ENCODE measurements at places on chromosomes 5 and 9.

- no peak for DNase-seq
These were observed 20.4 kb upstream of the SLC2A6 start for GRCh38 chr9:133499132-133499891.

- no peak for DNase-seq
These were observed 4.9 kb upstream of the KIF4B start for GRCh38 chr5:155008669-155009068.

DNA sequence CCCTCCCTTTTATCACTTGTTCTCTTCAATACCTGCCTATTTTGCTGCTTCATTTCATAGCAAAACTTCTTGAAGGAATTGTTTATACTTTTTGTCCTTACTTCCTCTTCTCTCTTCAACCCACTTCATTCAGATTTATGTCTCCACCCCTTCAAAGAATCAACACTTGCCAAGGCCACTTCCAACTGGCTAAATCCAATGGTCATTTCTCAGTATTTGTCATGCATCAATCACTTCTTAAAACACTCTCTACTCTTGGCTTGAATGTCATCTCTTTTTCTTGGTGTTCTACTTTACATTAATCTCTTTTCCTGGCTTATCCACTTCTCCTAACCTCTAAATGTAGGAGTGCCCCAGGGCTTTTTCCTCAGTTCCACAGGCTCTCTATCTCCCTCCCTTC is 8.3 kb upstream of the FCHO2 start:
- no peak for DNase-seq

GRCh38 chr9:117535434-117535833 is 120.6 kb upstream of the ASTN2 start:
- DNase-seq, result no peak

DNA sequence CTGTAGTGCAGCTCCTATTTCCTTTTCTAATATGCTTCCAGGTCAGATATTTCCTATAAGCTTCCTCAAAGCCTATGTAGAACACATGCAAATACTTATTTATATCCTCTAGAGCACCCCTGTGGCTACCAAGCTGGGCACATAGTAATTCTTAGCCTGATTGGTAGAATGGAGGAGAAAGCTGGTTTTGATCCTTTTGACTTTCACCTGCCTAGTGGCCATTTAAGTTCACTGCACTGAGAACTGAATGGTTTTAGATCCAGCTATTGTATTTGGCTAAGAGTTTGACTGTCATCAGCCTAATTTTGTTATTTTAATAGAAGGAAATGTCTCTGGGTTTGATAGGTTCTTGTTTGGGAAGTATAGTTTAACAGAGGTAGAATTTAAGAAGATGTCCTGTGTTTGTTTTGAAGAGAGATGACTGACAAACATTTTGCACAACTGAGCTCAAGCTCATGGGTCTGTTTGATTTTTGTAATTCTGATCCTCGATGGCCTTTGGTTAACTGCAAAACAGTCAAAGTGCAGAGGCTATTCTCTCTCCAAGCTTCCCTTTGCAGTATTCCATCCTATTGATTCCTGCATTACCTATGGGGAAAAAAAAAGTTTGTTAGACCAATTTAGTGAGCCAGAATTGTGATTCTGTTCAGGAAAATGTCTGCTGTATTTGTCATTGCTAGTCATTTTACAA is 85.4 kb downstream of the KCNN2 start:
- DNase-seq, result no peak

- no peak for DNase-seq
These were observed 15.6 kb upstream of the PTGES start for GRCh38 chr9:129768486-129768885.

- DNase-seq, result no peak
These were observed 126.4 kb downstream of the SPOCK1 start for GRCh38 chr5:137372773-137373160.

- DNase-seq, result no peak
These were observed 312.3 kb upstream of the PRR16 start for GRCh38 chr5:120151825-120152224.

DNA sequence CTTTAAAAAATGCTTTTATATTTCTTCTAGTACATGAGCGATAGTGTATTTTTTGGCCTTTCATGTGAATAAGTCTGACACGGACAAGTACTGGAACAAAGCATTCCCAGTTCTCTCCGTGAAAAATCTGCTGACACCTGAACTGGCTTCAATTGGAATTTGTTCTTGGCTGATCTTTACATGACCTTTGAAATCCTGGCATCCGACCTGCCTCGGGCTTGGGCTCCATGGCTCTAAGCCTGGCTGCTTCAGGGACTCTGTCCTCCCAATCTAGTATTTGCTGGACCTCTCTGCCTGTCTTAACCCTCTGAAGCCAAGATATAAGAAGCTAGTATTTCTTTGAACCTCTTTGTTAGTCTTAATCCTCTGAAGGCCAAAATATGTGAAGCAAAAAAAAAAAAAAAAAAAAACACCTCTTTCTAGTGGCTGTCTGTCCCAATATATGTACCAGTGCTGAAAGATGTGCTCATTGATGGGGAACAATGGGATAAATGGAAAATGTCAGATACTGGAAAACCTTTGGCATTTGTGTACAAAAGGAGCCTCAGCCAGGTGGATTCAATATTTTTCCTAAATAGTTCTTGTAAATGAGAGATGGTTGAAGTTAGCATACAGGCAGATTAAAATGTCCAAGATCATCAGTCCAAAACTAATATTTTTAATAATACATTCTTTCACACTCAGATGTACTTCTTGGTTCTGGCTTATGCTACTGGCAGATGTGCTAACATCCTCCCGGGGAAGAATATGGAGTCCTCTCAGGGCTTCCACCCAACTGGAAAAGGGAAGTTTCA is 470.6 kb downstream of the TUSC1 start:
- no peak for DNase-seq

DNA sequence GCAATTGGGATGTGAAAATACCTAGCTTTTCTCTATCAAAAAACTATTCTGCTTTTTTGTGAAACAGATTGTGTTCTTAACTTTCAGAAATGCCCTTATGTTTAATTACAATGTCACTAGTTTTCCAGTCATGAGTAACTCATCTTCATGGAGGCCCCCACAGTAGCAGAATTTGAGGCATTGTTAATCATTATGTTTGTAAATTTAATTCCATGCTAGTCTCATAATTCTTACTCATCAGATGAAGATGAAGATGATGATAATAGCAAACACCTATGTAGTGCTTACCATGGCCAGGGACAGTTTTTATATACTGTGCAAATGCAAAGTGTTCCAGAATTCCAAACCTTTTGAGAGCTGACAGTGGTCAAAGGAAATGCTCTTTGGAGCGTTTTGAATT is 27.7 kb upstream of the F2R start:
- DNase-seq, result no peak

GRCh38 chr9:99825172-99826046 is 3.7 kb downstream of the NR4A3 start:
- no peak for DNase-seq

DNA sequence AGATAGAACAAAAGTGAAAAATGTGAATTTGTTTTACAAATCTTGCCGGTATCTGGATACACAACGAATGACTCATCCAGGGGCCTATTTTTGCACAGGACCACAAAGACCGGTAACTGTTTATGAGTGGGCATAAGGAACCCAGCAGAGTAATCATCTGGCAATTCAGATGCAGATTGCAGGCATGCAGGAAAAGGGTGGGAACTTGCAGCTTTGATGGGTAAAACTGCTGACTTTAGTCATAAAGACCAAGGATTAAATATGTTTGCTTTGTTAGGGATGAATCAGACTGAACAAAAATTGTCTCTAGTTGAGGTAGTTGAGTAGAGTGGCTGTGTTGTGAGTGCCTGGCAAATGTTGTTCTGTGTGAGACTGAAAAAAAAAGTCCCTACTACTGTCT is 309.6 kb upstream of the CCNH start:
- DNase-seq, result no peak

DNA sequence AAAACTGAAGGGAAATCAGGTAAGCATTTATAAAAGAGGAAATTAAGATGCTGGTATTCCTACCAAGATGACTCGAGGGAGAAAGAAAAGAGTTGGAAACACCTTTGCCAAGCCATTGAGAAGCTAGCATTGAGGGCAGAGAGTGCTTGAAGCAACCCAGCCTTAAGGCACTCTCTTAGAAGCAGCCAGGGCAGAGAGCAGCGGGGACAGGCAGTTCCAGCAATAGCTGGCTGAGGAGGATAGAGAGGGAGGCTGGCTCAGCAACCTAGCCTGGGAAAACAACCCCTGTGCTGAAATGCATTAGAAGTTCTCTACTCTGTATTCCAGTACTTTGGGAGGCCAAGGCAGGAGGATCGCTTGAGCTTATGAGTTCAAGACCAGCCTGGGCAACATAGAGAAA is 40.3 kb upstream of the HSPA9 start:
- DNase-seq, result no peak

DNA sequence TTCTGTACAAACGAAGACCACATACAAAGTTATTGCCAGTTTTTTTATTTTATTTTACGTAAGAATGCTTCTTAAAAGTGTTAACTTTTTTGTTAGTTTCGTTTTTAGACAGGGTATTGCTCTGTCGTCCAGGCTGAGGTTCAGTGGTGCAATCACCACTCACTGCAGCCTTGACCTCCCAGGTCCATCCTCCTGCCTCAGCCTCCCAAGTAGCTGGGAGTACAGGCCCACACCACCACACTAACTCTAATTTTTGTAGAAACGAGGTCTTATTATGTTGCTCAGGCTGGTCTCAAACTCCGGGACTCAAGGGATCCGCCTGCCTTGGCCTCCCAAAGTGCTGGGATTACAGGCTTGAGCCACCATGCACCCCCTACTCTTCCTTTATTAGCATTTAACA is 2.3 kb upstream of the DNAJA1 start:
- no peak for DNase-seq

DNA sequence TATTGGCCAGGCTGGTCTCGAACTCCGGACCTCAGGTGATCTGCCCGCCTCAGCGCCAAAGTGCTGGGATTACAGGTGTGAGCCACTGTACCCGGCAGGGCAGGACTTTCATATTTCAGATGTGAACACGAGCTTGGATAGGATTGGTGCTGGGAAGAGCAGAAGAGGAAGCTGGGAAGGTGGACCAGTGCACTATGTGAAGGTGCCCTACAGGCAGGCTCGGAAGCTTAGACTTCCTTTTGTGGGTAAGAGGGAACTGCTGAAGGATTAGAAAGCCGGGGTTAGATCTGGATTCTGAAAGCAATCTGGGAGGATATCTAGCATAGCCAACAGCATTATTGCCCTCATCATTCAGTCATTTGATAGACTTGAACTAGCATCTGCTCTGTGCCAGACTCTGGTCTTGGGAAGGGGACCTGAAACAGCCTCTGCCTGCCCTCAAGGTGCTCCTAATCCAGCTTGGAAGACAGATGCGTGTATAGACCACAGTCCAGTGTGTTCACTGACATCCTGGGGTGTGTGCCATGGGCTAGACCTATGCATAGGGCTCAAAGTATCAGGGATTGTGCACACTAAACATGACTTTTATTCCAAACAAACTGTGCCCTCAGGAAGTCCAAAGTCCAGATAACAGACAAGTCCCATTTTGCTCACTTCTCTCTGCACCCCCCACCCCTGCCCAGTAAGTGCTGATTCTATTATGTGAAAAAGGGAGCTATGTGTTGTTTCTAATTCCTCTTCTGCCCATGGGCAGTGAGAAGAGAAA is 637 bp downstream of the CBY3 start:
- no peak for DNase-seq

DNA sequence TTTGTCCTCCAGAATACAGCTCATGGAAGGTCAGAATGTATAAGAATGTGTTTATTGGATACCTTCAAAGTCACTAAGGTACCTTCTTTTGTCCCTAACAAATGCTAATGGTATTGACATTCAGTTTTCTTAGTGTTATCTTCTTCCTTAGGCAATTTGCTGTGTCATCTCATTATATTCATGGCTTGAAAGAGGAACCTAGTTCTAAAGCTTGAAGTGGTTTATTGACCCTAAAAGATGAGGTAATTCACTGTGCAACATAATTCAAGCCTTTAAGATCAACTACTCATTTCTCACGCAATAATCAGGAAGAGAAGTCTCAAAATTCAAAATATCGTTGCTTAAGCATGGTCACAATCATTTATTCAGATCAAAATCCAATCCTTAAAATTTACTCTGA is 342.7 kb upstream of the RIOK2 start:
- no peak for DNase-seq

GRCh38 chr9:14846871-14847311 is 63.3 kb downstream of the FREM1 start:
- peak; percentile 50 for DNase-seq
